Fibroblast of pulmonary artery (primary cell): ENCODE measurements at places on chromosomes 13 and 19.

- DNase-seq = no peak
Measured at GRCh38 chr13:42373048-42373812, 101.3 kb downstream of the AKAP11 start.

DNA sequence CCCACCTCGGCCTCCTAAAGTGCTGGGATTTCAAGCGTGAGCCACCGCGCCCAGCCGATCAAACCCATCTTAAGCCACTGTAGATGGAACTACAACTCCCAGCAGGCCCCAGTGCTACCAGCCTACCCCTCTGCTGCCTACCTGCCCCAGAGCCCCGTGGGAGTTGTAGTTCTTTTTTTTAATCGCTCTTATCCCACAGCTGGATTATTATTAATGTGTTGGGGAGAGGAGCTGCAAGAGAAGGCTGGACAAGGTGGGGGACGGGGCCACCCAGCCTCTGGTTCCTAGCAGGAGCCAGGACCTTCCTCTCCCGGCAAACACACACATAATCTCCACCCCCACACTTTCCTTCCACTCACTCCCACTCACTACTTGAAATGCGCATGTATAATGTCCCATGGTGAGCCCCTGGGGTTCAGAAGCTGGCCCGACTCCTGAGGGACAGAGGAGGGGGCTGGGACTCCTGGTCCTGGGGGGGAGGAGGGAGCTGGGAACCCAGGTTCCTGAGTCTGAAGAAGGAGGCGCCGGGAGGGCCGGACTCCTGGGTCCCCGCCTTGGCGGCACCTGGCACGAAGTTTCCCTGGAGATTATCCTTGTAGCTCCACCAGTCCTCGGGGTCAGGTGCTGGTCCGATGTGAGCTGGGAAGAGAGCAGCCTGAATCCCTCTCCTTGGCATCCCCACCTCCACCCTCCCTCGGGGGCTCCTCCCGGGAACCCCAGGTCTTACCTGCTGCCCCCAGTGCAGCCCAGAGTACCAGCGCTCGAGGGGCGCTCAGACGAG lies 958 bp downstream of the CA11 start:
- DNase-seq = peak; percentile 82

DNA sequence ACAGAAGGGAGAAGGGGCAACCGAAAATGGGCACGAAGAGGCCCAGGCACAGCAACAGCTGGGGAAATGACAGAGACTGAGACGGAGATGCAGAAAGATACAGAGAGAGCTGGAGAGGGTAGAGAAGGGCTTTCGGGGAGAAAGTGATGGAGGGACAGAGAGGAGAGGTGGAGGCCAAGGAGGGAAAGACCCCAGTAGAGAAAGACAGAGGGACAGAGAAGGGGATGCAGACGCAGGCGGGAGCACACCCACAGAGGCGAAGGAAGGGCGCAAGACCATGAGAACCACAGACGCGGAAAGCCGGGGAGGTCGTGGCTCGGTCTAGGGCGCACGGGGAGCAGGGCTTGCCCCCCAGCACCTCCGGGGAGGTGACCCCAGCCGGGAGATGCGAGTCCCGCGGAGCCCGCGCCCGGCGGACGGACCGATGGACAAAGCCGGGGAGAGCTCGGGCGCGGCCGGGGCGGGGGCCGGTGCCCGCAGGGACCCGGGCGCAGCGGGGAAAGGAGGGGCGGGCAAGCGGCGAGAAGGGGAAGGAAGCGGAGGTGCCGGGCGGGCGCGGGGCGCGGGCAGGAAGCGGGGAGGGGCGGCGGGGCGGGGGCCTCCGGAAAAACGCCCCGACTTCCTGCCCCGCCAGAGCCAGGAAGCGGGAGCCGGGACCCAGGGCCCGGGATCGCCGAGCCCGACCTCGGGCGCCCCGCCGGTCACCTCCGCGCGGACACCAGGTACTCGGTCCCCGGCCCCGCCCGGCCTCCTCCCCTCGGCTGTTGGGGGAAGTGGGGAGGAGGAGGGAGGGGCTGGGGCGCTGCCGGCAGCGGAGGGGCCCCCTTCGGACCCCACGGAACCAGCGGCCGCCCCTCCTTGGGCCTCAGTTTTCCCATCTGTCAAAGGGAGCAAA lies at the start of gene ARHGEF1:
Gene ARHGEF1, plus strand, starts transcription at position 617 of the 895 bp plus-strand sequence. CDS start 4,899 bp downstream, outside the sequence.
- DNase-seq = no peak

GRCh38 chr13:93847162-93847561 lies 620.6 kb downstream of the GPC6 start:
- DNase-seq = peak; percentile 65

- DNase-seq = peak; percentile 85
Measured at GRCh38 chr13:43878892-43879754, at the start of gene CCDC122. Gene CCDC122, minus strand, starts transcription at chr13:43879740. Its CDS starts 10,364 bp downstream, at chr13:43869376.

GRCh38 chr19:9673912-9674662 lies 813 bp downstream of the ZNF562 start:
- peak; percentile 4 for DNase-seq

GRCh38 chr13:50070186-50070585 lies 54.9 kb downstream of the KCNRG start:
- DNase-seq = no peak

DNA sequence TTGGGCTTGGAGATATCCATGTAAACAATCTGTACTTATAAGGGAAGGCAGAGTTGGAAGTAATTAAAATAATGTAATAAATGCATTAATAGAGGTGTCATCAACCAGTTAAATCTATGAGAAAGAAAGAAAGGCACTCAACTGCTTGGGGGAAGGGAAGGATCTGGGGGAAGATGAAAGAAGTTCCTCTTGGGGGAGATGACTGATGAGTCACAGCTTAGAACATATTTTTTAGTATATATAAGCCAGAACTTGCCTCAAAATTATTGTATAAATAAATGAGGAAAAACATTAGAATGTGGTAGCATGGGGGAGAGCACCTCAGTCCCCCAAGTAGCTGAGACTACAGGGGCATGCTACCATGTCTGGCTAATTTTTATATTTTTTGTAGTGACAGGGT lies 205.8 kb downstream of the GGACT start:
- peak; percentile 48 for DNase-seq

GRCh38 chr19:29551774-29552173 lies 26.0 kb downstream of the VSTM2B start:
- DNase-seq = no peak

DNA sequence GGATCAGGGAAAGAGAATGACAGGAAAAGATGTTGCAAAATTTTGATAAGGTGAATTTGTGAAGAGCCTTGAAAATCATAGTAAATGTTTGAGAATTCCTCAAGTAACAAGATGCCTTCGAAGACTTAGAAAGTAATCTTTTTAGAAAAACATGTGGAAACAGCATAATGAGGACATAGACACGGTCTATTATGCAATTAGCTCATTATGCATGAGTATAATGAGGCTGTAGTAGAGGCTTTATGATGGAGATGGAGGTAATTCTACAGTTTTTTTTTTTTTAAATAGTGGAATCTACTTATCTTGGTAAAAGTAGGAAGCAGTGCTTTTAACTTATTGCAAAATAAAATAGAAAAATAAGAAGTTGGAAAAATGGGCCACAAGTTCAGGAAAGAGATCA lies 1329.1 kb upstream of the SPRY2 start:
- DNase-seq = no peak

- peak; percentile 80 for DNase-seq
Measured at GRCh38 chr13:79423801-79424642, 18.0 kb upstream of the RBM26 start.

DNA sequence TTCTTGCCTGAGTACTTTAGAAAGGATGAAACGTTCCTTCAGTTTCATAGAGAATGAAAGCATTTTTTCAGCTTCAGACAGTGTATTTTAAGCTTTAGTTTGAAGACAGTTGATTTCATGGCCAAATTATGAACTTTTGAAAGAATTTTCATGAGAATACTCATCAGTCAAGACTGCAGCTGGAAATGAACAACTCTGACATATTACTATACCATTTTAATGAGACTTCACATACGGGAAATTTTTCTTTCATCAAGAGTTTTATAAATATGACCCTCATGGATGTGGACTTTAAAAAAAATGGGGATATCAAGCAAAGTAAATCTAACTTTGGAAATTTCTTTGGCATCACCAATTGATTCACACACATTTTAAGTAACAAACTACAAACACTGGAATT lies 6.4 kb downstream of the LATS2 start:
- no peak for DNase-seq

GRCh38 chr13:110110783-110111182 lies 196.2 kb downstream of the COL4A1 start:
- DNase-seq = no peak

DNA sequence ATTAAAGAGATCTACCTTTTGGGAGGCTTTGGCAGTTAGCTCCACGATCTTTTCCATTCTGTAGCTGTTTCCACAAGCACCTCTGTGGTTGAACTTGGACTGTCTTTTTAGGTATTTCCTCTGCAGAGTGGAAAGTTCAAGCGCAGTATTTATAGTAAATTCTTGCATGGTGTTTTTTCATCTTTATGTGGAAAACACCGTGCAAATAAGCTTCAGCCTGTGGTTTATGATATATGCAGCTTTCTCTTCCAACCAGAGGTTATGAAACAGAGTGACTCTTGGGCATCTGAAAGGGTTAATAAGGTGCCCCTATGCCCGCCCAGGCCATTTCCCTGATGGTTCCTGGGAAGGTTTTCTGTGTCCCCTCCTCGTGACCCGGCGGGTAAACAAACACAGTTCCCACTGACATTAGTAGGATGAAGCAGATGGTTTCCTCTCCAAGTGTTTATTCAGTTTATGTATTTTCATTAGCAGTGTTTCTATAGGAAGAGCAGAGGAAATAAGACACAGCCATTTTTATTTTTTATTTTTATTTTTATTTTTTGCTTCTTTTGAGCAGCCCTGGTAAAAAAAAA lies 39.7 kb upstream of the RNF113B start:
- DNase-seq = no peak

- DNase-seq = no peak
Measured at GRCh38 chr19:39128516-39129079, 3.0 kb downstream of the PAK4 start.

GRCh38 chr13:70311191-70311590 lies 202.9 kb upstream of the KLHL1 start:
- no peak for DNase-seq

DNA sequence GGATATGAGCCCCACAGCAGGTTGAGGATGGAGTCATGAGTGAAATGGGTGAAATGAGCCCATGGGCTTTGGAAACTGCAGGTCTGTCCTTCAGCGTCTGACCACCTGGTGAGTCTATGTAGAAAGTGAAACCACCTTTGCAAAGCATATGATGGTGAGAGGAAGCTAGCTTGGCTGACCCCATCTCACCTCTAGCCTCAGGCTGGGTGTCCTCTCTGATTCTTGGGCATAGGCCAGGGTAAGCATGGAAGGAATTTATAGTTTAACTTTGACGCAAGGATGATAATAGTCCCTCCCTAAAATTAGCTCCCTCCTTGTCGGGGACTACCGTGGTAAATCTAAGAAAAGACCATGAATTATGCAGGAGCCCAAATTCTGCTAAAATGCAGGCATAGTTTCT lies 16.8 kb upstream of the PSG9 start:
- no peak for DNase-seq

GRCh38 chr13:82688400-82688994 lies 1193.8 kb downstream of the SLITRK1 start:
- peak; percentile 26 for DNase-seq
